ENCODE measurements at places on chromosomes 1 and 21.

- DNase-seq: no peak
Measured at GRCh38 chr1:85074365-85074964, 26.2 kb upstream of the MCOLN3 start.

DNA sequence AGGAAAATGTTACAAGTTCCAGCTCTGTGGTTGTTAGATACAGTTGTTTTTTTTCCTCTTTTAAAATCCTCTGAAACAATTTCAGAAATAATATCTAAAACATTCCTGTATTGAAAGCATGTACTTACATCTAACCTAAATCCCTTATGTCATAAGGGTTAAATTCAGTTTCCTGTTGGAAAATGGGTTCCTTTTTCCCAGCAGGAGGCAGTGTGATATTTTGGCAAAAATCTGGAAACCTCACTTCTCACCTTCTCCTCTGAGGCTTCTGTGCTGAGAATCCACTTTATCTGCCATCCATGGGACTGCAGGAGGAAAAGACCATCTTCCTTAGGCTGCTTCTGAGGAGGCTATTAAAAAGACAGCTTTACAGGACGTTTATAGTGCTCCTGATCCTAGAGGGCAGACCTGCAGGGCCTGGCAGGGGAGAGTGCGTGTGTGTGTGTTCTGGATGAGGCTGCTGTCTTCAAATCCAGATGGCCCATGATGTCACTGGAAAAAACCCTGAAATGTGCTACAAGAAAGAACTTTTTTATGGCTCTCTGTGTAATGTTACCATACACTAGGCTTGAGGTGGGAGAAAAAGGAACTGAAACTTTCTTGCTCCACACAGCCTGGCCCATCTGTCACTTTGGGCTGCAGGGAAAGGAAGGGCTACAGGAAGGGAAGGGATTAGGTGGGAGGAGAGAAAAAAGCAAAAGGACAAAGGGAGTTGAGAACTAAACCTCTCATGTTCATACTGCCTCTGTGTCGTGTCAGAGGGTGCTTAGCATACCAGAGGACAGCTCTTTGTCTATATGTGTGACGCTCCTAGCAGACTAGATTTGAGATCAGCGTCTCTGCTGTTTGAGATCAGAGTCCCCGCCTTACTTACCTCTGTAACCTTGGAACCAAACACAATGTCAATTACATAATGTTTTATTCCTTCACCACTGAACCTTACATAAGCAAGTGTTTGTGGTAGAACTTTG is 379.2 kb upstream of the SPAG17 start:
- no peak for DNase-seq

DNA sequence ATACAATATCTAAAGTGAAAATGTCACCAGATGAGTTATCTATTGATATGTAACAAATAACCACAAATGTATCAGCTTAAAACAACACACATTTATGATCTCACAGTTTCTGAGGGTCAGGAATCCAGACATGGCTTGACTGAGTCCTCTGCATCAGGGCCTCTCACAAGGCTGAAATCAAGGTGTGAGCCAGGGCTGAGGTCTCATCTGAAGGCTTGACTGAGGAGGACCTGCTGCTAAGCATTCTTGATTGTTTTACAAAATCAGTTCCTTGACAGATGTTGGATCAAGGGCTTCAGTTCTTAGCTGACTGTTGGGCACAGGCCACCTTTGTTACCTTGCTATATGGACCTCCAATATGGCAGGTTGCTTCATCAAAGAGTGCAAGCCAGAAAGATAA is 483.7 kb downstream of the CAMTA1 start:
- no peak for DNase-seq

GRCh38 chr1:84492726-84493125 is 13.5 kb upstream of the SPATA1 start:
- no peak for DNase-seq

GRCh38 chr1:200437556-200438203 is 27.8 kb upstream of the ZNF281 start:
- DNase-seq: no peak

DNA sequence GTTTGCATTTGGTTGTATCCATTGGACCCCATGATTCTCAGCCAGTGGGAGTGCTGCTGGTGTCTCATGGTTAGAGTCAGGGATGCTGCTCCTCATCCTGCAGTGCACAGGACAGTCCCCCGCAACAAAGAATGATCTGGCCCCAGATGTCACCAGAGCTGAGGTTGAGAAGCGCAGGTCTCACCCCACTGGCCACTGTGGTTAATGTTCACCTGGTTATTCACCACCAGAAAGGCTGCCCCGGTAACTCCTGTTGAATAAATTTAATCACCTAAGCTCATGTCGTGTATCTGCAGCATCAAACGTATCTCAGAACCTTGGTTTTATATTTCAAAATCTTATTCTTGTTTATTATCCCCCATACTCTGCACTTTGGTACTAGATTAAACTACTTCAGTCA is 75.8 kb downstream of the ATP5PO start:
- DNase-seq: no peak

GRCh38 chr1:178434899-178435435 is 61.8 kb downstream of the CLEC20A start:
- no peak for DNase-seq

GRCh38 chr1:204249736-204250427 is 36.1 kb upstream of the GOLT1A start:
- DNase-seq: no peak

DNA sequence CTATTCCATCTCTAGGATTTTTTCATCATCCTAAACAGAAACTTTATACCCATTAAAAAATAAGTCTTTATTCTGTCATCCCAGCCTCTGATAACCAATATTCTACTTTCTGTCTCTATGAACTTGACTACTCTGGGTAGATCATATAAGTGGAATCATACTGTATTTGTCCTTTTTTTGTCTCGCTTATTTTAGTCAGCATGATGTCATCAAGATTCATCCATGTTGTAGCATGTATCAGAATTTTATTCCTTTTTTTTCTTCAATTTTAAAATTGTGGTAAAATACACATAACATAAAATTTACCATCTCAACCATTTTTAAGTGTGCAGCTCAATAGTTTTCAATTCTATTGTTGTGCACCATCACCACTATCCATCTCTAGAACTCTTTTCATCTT is 90.0 kb downstream of the SYT14 start:
- no peak for DNase-seq

Measured in NCI-H2081 (cell line).